ENCODE measurements at places on chromosomes 11 and 22. TPM values are rescaled to one million over a fixed set of nuclear protein-coding genes. Genes with fewer than 3 reads are reported as not detected.

DNA sequence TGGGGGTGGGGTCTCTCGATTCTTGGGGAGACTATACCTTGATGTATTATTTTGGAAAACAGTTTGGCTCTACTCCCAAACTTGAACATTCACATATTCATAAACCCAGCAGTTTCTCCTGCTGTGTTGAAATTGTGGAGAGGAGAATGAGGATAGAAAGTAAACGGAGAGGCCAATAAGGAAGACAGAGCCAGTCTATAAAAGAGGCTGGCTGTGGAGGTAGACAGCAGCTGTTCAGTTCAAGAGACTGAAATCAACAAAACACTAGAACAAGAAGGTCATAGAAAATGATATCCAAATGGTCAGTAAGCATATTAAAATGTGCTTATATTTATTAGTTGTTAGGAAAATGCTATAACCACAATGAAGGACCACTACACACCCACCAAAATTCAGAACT lies 1.9 kb upstream of the MOGAT2 start:
- DNase-seq: no peak

DNA sequence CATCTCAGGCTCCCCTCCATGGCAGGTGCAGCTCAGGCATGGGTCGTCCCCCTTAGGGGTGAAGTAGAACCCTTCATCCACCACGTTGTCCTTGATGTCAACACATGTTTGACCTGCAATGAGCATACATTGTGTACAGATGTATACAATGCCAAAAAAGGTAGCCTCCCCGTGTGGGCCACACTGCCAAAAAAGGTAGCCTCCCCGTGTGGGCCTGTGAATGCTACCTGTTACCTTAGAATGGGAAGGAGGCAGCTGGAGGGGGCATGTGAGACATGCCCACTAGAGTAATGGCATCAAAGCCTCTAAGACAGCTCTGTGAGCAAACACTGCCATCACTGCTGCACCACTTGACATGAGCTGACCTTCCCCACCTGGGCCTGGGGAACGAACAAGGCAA lies 73.7 kb downstream of the DGCR2 start:
- DNase-seq: no peak

DNA sequence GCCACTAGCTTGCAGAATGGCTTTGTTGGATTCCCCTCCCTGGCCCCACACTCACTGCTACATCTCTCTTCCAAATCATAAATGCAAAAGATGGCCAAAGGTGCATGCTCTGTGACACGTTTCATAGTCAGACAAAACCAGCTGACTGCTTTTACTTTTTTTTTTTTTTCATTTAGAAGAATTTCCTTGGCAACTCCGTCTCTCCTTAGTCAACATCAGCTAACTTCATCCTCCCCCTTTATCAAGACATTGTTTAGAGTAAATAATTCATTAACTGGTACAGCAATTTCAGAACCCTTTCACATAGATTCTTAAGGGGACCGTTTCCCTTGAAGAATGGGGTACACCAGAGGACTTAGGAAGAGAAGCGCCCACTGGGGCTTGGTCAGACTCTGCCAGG lies 16.0 kb downstream of the KCNQ1OT1 start:
- no peak for DNase-seq

DNA sequence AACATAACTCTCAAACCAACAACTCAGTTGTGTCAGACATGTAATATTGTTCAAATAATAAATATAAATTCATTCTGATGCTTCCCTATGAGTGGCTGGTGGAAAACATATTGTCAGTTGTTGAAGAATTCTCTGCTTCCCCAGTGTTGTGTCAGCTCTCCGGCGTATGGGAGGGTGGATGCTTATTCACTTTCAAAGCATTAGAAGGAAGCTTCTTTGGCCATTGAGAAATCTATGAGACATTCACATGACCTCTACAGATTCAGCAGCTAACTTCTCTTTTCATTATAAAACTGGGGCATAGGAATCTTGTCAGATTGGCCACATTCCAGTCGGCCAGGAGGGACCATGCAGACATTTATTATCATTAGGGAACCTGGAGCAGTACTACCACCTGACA lies 2.9 kb downstream of the OR51V1 start:
- DNase-seq: no peak

- no peak for DNase-seq
These were observed 739.8 kb downstream of the OPCML start for GRCh38 chr11:132792341-132793140.

DNA sequence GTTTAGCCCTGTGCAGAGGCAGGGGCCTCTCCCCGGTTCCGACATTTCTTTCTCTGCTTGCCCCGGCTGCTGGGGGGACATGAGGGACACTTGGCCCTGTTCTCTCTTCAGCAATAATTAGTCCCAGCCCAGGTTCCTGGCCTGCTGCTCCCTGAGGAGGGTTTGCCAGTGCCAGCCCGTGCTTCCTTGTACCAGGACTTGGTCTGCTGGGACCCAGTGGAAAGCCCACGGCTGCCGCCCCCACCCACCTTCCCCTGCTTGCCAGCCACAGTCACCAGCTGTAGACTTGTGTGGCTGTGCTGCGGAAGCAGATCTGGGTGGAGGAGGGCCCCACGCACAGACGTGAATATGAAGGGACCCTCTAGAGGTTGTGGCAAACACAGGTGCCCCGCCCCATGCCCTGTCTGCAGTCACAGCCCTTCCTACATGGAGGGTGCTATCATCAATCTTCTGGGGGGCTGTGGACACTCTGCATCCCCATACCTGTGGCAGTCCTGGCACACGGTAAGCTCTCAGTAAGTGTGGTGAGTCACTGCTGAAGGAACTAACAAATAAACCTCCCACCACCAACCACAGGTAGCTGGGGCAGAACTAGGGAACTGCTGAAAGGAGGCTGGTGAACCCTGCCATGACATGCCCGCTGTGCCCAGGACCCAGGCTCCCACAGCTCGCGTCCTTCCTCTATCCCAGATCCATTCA lies 949 bp downstream of the TP53AIP1 start:
- DNase-seq: no peak

- DNase-seq: no peak
These were observed 132.3 kb downstream of the CEP164 start for GRCh38 chr11:117459979-117460300.

- DNase-seq: no peak
These were observed 1.8 kb downstream of the TPST2 start for GRCh38 chr22:26587991-26588613.

DNA sequence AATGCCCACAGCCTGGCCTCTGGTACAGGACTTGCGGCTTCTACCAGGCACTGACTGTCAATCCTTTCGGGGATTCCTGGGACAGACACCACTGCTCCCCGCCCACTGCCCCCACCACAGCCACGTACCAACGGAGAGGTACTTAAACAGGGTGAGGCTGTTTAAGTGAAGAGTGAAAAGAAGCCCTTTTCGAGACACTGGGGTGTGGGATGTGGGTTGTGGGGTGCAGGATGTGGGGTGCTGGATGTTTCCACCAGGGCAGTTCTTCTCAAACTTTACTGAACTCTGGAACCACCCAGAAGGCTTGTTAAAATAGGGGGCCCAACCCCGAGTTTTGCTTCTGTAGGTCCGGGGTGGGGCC lies 34.2 kb upstream of the PRR5 start:
- DNase-seq: no peak

DNA sequence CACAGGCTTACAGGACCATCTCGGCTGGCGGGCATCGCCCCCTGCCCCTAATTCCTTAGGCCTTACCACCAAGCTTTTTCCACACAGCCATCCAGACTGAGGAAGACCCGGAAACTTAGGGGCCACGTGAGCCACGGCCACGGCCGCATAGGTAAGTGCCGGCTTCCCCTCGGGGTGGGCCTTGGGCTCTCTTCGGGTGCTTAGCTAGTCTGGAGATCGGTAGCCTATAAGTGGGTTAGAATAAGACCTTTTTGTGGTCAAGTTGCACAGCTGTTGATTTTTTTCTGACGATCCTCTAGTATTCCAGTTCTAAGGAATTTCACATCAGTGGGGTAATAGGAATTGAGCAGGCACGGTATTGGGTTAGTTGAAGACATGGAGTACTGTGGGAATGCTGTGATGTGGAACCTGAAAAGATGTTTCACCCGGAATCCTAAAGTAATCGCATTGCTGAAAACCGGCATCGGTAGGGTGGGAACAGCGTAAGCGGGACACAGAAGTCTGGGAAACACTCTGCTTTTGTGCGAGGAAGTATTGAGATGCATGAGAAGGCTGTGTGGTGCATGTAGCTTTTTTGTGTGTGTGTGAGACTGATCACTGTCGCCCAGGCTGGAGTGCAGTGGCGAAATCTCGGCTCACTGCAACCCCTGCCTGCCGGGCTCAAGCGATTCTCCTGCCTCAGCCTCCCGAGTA lies 669 bp downstream of the RPL27A start:
- DNase-seq: no peak

DNA sequence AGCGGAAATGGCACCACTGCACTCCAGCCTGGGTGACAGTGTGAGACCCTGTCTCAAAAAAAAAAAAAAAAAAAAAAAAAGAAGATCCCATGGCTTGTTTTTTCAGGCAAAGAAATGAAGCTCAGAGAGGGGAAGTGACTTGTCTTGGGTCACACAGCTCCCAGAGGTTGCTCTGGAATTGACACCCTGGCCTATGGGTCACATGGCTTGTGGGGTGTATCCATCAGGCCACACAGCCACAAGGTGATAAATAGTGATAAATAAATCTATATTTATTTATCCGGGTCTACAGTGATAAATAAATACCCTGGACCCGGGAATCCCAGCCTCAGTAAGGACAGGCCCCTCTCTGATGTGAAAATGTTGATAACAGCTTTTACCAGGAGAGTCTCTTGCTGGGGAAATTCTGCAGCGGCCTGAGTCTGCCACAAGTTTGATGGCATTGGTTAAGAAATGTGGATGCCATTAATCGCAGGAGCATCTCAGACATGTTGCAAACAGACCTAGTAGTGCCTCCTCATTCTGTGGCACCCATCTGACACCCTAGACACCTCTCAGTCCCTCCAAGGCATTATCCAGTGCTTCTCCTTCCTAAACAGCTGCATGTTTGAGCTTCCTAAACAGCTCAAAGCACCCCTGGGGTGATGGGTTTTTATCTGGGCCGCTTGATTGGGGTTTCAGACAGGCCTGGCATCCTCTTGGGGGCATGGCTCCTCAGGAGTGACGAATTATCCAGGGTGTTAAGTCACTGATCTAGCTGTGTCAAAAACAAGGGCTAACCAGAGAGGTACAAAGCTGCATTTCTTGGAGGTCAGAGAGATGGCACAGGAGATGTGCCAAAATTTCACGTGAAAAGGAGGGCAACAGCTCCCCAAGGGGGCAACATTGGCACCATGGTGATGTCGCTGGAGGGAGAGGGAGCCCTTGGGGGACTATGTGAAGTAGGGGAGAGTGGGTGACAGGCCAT lies 1.9 kb upstream of the EMID1 start:
- DNase-seq: no peak

- DNase-seq: no peak
These were observed 378.3 kb downstream of the INSC start for GRCh38 chr11:15493066-15493465.

DNA sequence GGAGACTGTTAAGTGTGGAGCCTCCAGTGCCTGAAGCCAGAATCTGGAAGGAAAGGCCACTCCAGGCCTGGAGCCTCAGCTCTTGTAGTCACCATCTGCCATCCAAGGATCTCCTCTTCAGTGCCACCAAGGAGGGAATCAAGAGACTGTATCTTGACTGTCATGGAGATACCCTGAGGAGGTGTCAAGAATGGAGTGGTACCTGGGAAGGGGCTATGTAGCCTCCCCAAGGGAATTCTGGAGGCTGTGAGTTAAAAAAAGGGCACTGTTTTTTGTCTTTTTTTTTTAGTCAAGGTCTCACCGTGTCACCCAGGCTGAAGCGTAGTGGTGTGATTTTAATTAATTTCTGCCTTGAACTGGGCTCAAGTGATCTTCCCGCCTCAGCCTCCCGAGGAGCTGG lies 3.2 kb upstream of the C22orf15 start:
- DNase-seq: no peak

- DNase-seq: no peak
These were observed 50.4 kb upstream of the C11orf87 start for GRCh38 chr11:109371444-109372176.

DNA sequence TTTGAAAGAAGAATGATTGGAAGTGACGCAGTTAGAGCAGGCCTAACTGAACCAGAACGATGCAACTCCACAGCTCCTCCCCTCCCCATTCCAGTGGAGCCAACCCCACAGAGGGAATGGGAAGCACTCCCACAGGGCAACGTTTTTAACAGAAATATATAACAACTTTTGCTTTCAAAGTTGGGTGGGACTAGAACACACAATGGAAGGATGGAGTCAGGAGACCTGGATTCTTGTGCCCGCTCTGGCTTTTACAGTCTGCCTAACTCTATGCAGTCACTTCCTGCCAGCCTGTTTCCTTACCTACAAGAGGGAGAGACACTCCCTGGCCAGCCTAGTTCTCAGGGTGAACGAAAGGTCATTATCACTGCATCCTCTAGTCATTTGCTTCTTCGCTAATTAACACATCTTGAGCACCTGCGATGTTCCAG lies 75.5 kb downstream of the PACSIN2 start:
- DNase-seq: no peak

GRCh38 chr22:20440637-20441591 lies 3.3 kb upstream of the SCARF2 start:
- no peak for DNase-seq

DNA sequence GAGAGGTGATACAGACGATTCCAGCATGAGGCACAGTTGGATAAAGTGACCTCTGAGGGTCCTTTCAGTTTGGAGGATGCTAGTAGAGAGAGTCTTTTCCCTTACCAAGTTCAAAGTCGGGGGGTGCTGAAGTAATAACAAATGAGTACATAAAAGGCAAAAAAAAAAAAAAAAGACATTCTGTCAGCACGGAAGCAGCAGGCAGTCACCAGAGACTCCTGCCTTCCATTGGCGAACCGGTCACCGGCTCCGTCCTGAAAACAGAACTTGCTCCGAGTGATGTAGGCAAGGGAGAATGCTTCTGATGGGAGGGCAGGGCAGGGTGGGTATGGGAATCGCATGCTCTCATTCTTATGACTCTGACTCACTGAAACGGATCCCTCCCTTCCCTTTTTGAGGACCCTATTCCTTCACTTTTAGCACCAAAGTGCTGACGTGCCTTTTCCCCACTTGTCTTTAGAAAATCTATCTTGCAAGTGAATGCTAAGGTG lies 65.9 kb downstream of the PRR5L start:
- no peak for DNase-seq

DNA sequence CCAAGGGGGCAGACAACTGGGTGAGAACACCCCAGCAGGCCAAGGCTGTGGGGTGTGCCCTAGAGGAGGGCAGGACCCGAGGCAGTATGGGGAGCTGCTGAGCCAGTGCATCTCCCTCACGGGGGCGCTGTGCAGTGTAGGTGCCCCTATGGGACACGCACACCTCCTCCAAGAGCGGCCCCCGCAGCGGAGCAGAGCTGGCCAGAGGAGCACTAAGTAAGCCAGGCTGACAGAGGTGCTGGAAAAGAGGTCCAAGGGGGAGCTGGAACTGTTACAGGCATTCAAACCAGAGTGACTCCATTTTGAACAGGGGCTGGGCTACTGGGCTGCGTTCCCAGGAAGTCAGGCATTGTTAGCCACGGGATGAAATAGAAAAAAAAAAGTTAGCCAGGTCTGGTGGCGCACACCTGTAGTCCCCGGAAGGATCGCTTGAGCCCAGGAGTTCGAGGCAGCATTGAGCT lies 41.8 kb downstream of the TST start:
- no peak for DNase-seq

The TMPRSS4 gene
- total RNA-seq: 15.0 TPM

The CYTH4 gene
- 10.8 TPM for total RNA-seq

The CNIH2 gene
- total RNA-seq: 1.1 TPM

The IL18 gene
- 18.1 TPM for total RNA-seq

The CDC45 gene
- total RNA-seq: 4.0 TPM

The GAS2 gene
- 18.8 TPM for total RNA-seq
